Stimulated activated naive CD8-positive, alpha-beta T cell treated with anti-CD3 and anti-CD28 coated beads, Interleukin-15, amount 100 ng/mL, for 72 hours (primary cell): ENCODE measurements at places on chromosomes 2 and 18.
A peak's percentile ranks its signal among the peaks of the same experiment; 100 is the strongest.

- no peak for DNase-seq
Observed at GRCh38 chr2:112483042-112483473, 1.1 kb downstream of the TTL start.

DNA sequence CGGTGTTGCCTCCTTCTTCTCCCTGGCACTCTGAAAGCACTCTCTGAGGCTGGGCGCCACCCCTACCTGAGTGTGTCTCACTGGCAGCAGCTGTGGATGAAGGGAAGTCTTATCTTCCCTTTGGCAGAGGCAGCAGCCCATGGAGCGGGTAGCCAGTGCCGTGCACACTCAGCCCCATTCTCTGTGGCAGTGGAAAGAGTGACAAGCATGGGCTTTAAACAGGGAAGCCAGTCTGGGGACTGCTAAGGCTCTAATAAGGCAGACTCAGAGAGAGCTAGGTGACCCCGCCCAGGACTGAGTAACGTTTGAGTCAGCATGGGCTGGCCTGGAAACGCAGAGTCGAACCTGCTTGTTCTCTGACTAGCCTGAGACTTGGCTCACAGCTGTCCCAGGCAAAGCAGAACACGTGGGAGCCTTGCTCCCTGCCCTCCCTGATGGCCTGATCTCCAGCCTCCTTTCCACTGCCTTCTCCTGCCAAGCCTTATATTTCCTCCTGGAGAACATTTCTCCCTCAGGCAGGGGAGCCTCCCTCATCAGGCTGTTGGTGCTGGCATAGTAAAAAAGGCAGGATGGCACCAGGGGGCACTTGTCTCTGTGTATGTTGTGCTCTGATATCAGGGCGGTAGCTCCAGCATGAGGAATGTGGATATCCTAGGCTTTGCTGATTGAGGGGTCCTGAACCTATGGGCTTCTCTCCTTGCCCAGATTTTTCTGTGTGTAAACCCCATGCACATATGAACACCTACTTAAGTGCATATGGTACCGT is 93.9 kb upstream of the LGALSL start:
- no peak for DNase-seq

DNA sequence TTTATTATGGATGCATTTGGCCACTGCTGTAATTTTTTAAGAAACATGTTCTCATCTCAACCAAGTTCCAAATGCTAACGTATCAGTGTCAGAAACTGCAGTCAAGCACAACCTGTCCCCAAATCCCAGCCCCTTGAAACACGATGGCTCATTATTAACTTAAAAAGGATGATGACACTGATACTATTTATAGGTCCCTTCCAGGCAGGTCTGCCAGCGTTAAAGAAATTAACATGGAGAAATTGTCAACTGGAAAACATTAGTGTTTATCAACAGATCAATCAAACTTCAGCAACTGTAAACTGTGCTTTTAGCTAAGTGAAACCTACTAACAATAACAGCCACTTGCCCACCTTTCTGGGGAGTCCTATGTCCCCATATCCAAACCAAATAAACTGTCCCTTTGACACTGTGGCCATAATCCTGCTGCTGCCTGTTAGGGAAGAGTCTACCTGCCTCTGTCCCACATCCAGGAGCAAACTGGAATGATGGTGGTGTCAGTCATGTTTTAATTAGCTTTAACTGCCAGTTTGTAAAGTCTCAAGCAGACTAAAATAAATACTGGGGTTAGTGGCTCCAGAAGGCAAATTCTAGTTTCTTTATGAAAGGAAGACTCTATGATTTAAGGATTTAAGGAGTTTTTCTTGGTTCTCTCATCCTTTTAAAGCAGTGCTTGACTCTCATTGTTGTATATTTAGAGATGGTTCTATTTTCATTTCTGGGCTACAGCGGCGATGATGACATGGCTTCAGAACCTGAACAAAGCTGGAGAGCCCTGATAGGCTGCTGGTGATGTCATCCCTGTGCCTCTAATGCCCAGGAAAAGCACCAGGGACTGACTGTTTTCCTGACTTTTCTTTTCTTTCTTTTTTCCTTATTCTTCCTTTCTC is 583.6 kb upstream of the PIK3C3 start:
- DNase-seq = no peak

GRCh38 chr2:146317959-146318358 is 1526.9 kb upstream of the ACVR2A start:
- no peak for DNase-seq

DNA sequence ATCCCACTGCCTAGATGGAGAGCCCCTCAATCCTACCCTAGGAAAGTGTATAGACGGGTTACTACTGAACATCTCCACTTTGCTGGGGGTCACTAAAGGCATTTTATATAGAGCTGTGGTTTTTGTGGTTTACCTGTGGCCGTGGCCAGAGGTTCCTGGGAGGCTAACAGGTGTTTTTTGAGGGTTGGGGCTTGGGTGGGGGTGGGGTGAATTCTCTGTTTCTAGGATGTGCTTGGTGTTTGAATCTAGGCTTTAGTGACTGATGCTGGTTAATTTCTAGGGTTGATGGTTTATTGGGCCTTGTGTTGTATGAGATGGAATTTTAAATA is 7.7 kb downstream of the HOXD8 start:
- DNase-seq = no peak

GRCh38 chr2:192243488-192243887 is 48.8 kb upstream of the TMEFF2 start:
- DNase-seq = no peak

DNA sequence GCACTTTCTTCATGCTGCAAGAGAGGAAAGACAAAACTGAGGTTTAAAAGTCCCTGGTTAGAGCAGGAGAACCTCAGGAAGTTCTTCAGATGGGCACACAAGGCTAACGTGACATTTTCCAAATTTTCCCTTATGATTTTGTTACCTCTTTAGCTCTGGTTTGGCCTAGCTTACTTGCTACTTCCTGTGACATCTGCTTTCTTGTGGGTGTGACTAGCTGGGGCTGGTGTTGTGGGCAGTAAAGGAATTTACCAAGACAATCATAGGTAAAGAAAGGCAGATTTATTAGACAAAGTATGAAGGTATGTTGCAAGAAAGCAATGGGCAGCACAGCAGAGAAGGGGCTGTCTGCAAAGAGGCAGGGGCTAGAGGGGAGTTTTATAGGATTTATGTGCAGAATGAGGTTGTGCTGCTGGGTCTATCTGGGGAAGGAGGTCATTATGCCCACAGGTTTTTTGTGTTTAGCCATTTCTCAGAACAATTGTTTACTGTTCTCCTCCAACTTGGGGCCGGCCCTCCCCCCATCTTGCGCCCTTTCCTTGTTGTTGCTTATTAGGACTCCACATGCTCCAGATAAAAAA is 6.7 kb upstream of the TNP1 start:
- DNase-seq = no peak

DNA sequence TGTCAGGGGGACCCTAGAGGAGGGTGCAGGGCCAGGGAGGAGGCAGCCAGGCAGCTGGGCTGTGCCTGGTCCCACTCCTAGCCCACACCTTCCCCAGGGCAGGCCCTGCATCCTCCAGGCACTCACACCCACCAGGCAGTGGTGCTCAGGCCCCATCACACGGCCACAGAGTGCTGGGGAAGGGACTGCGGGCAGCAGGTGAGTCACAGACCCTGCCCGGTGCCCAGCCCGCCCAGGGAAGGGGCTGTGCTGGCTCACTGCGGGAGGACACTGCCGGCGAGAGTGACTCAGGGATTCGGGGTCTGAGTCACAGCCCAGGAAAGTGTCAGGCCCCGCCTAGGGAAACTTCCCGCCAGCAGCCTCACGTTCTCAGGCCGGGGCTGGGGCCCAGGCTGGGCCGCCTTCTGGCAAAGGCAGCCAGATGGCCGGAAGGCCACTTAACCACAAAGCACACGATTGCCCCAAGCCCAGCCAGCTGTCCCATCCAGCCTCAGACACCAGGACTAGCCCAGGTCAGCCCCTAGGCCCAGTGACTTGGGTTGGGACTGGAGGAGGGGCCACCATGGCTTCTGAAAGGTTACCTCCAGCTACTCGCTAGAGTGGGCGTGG is 42.2 kb downstream of the BIN1 start:
- peak; percentile 49 for DNase-seq

- no peak for DNase-seq
Observed at GRCh38 chr2:6872394-6872793, 5.2 kb upstream of the RSAD2 start.

DNA sequence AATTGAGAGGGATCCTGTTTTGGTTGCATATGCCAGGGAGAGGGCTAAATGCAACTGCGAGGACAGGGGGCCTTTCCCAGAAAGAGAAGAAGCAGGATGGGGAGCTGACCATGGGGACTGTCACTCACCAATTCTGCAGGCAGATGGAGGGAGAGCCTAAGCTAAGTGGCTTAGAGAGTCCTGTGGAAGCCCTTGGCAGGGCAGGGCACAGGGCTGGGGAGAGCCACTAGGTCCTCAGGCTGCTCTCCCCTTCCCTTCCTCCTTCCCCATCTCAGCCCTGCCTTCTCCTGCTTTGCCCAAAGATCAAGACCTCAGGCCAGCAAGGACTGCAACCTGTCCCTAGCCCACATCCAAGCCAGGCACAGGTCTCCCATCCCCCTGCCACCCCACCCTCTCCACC is 24.4 kb upstream of the CATIP start:
- no peak for DNase-seq

GRCh38 chr2:204152616-204153015 is 216.1 kb downstream of the ICOS start:
- no peak for DNase-seq

DNA sequence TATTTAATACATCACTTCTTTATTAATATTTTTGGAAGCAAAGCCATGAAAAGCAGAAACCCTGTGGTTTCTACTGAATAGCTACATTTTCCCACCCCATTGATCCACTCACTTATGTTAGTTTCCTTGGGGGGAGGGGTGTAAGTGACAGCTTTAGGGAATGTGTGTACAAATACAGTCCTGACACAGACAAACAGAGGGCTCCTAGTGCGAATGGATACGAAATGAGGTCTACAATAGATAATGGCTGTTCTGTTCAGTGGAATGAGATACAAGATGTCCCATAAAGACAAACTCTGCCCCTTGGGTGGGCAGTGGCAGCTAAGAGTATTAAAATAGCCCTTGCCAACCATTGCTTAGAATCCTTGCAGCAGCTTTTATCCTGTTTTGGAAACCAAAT is 312.9 kb downstream of the NCKAP5 start:
- no peak for DNase-seq

GRCh38 chr2:50415392-50415791 is 616.5 kb downstream of the NRXN1 start:
- no peak for DNase-seq

DNA sequence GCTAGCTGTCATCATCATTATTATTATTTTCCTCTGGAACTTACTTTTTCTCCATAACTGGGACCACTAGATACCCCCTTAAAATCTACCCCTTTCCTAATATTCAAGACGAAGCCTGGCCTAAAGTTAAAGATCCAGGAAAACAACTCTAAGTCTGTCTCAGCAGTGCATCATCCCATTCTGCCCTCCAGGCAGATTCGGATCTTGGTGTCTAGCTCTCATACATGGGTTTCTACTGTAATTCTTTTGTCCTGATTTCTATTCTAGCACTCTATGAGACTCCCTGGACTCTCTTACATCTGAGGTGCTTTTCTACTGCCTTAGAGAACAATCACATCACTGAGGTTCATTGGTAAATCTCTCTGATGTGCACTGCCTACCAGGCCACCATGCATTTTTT is 35.5 kb downstream of the MAP2 start:
- no peak for DNase-seq

DNA sequence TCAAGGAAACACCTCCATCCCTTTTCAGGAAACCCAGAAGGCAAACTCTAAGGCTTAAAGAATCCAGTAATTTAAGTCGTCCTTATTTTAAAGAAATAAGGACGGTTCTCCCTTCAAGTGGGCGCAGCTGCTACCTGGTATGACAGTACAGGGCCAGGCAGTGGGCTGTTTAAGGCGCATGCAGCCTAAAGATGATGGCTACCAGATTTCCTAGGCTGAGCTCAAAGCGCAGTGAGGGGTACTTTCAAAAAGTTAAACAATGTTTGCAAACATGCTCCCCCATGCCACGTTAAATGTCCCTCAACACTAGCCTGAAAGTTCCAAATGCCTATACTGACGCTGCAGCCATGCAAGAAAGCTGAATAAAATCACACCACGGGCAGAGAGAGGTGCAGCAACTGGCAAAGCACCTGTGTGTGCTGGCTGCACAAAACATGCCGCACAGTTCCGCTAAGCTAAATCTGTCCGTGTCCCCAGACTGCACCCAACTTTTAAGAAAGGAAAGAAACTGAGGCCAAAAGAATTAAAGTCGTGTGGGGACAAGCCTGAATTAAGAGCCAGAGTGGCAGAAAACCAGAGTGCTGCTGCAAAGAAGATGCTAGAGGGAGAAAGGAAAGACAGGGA is 583 bp downstream of the HIBCH start:
- peak; percentile 30 for DNase-seq

DNA sequence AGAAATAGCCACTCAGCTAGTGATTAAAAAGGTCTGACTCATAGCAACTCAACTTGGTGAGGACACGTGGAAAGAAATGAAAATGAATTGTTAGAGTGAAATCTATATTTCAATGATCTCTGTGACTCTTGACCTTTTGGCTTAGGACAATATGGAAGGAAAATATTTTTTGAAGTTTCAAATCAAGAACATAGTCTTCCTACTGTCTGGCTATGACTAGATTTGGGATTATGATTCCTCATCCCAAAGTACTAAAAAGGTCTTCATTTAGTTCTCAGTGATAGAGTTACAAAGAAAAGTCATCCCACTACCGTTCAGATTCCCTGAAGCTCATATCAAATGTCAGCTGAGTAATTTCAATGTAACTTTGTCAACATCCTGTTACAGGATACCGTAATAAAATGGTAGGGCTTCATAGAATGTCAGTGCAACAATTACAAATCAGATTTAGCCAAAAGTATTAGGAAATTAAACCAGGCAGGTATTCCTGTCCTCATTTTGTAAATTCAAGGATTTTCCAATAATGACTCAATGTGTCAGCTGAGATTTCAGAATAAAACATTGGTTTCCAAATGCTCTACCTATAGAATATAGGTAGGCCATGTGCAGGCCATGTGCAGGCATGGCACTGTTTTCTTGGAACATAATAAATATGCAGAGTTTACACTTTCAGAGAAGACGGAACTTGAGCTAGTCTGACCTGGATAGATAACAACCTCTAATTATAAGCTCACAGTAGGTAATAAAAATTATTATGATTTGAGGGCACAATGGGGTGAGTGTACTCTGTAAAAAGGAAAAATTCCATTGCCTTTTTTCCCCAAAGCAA is 36.0 kb downstream of the ANKRD29 start:
- no peak for DNase-seq

DNA sequence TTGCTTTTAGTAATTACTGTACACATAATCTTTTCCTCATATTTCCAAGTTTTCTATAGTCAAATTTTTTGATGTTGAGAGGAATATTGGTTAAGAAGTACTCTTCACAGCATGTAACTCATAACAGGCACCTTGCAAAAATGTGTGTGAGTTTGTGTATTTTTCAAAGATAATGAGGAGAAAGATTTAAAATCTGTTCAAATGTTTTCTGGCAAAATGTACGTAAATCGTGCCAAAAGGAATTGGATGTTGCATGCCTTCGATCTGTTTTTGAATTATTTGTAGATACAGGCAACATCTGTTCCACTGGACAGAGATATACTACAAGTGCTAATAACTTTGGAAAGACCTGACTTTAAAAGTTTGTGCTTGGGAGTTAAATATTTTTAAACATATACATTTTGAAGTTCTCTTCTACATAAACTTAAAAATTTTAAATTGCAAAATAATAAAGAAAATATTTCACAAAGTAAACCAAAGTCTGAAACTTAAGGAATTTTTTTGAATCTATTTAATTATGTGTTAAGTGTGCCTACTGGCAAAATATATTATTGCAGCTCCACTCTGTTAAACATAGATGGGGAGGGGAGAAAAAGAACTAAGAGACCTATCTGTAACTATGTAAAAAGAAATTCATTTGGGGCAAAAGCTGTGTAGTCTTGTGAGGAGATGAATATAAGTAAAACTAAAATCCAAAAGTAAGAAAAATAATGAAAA is 133.5 kb upstream of the UBE2E3 start:
- no peak for DNase-seq
